ENCODE measurements at places on chromosomes 1 and 21. TPM values are rescaled to one million over a fixed set of nuclear protein-coding genes. Genes with fewer than 3 reads are reported as not detected.

ETNK2 gene
- 3.4 TPM for total RNA-seq

RGS8 gene
- total RNA-seq, result not detected

DBT gene
- total RNA-seq, result 3.4 TPM

CCDC27 gene
- total RNA-seq, result not detected

C1orf50 gene
- 3.2 TPM for total RNA-seq

FNBP1L gene
- total RNA-seq, result 20.5 TPM

IGFN1 gene
- 1.1 TPM for total RNA-seq

CTSK gene
- total RNA-seq, result 1.9 TPM

NTMT2 gene
- total RNA-seq, result not detected

TRABD2B gene
- total RNA-seq, result 0.34 TPM

SLC44A5 gene
- not detected for total RNA-seq

Measured in A549 treated with RU486 at 1 μM for 4 hours (cell line).